A549 treated with AZD2906 at 1 μM for 4 hours (cell line): ENCODE measurements at places on chromosomes 13 and 19. TPM values are rescaled to one million over a fixed set of nuclear protein-coding genes. Genes with fewer than 3 reads are reported as not detected.

The CLDN10 gene
- total RNA-seq = 0.14 to 0.22 TPM (median 0.16 TPM) in 5 replicates

The TMEM255B gene
- total RNA-seq = 0.58 to 1.5 TPM (median 0.98 TPM) in 5 replicates

The HPN gene
- total RNA-seq = 0.08 to 0.11 TPM (median 0.09 TPM) in 5 replicates

The FXYD7 gene
- 0.13 to 0.27 TPM (median 0.17 TPM) in 4 of 5 replicates, not detected in the other for total RNA-seq

The ZNF583 gene
- 1.7 to 2.4 TPM (median 2.2 TPM) in 5 replicates for total RNA-seq

The ZNF468 gene
- total RNA-seq = 0.31 to 0.78 TPM (median 0.45 TPM) in 5 replicates

The ATCAY gene
- total RNA-seq = 0.07 to 0.13 TPM (median 0.09 TPM) in 4 of 5 replicates, not detected in the other
